ENCODE measurements at places on chromosomes 1 and 21.
A peak's percentile ranks its signal among the peaks of the same experiment; 100 is the strongest.

- peak; percentile 28 for DNase-seq
These were observed 1471.7 kb upstream of the B3GALT2 start for GRCh38 chr1:194658090-194658439.

DNA sequence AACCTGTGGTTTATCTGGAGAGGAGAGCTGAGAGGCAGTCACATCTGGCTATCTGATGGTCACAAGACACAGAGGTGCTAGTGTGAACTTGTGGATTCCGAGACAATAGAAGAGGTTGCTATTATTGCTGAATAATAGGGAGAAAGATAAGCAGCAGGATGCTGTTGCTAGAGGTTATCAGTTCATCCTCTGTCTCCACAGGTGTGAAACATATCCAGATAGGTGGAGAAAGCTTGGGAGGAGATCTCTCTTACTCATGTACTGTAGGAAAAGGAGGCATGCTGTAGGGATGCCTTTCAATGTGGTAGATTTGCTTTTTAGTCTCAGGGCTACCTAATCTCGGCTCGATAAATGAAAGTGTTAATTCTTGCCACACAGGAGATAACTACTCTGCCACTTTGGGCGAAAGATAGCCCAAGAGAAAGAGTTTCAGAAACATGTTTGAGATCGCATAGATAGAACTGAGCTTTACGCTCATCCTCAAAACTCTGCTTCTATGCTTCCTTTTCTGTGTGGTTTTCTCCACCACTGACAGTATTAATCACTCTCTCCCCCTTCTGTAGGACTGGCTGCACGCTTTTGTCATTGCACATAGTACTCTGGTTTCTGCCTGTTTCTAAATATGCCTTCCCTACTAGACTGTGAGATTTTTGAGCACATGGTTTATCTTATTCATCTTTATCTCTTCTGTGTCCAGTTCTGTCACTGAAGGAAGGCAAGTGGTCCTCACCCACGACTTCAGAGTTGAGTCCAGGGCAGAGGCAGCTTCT, 36.7 kb upstream of the PLXNA2 start:
- no peak for DNase-seq

- no peak for DNase-seq
These were observed 18.7 kb downstream of the EDN2 start for GRCh38 chr1:41465741-41466140.

- no peak for DNase-seq
These were observed 34.4 kb downstream of the ADGRL2 start for GRCh38 chr1:81834921-81835698.

DNA sequence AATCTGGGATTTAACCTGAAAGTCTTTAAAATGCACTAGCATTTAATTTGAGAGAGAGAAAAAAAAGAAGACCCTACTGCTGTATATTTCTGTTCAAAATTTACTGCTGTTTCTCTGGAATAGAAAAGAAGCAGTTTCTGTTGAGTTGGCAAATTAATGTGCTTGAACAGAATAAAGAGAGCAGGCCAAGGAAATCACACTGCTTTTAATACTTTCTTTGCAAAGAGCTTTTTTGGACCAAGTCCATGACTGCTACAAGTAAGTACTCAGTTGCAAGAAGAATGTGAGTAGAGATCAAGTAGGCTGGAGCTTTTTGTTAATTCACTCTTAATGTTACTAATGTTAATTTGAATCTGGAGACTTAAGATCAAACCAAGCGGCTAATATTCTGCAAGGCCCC, 336.2 kb upstream of the SGIP1 start:
- no peak for DNase-seq

DNA sequence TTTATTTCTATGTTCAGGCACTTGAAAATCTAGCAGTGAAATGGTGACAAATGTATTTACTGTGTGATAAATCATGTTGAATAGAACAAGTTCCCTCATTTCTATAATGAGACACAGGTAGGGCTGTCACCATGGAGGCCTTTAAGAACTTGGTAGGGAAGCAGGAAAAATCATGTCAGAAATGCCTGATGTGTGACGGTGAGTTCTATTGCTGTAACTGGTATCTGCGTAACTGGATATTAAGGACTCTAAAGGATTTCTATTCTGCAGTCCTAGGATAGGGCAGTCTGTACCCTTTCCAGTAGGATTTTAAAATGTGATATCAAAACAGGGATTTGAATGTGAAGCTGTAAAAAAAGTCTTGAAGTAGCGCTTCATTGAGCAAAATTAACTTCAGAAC, 15.5 kb downstream of the ACTN2 start:
- DNase-seq, result no peak

- no peak for DNase-seq
These were observed 24.9 kb downstream of the DIP2A start for GRCh38 chr21:46483300-46484295.

Measured in trophoblast cell (in vitro differentiated cells and primary cell).